ENCODE measurements at places on chromosomes 13 and 19.

- DNase-seq: no peak
These were observed 33.0 kb downstream of the OLFM2 start for GRCh38 chr19:9903336-9903735.

DNA sequence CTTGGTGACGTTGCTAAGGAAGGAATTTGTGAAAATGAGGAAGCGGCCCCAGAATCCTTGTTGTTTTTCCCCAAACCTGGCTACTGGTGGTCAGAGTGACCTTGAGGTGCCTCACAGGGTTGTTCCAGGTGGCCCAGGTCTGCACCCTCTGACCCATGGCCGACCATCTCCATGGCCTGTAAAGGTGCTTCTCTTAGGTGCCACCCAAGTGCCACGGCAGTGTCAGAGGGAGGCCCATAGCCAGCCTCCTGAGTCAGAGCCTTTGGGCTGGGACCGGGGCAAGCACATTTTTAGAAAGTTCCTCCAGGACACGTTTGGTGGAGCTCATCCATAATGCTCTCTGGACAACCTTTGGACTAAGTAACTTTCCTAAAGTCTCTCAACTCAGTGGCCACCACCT, 83.9 kb upstream of the IRS2 start:
- no peak for DNase-seq

GRCh38 chr19:29530540-29531457, 5.0 kb downstream of the VSTM2B start:
- DNase-seq: peak; percentile 65

DNA sequence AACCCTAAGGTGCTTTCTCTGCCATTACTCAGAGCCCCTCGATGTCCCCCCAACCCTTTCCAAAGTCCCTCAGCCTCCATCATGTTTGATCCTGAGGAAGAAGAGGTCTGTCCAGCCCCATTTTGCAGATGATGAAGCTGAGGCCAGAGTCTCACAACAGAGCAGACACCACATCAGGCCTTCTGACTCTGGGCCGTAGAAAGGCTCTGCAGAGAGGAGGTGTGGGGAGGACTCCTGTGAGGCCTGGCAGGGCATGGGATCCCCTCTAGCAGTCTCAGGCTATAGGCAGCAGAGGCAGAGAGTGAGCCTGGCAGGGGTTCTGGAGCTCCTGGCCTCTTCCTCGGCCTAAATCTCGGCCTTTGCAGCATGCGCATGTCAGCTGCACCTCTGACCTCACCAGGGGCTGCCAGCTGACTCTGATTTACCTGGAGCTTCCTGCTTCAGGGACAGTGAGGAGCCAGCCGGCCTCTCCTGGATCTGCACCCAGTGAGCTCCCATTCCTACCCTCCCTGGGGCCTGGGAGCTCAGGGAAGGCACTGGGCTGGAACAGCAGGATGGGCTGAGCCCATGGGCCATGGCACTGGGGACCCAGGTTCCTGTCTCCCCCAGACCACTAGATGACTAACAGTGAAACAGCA, 41.7 kb upstream of the VSTM2B start:
- DNase-seq: no peak

DNA sequence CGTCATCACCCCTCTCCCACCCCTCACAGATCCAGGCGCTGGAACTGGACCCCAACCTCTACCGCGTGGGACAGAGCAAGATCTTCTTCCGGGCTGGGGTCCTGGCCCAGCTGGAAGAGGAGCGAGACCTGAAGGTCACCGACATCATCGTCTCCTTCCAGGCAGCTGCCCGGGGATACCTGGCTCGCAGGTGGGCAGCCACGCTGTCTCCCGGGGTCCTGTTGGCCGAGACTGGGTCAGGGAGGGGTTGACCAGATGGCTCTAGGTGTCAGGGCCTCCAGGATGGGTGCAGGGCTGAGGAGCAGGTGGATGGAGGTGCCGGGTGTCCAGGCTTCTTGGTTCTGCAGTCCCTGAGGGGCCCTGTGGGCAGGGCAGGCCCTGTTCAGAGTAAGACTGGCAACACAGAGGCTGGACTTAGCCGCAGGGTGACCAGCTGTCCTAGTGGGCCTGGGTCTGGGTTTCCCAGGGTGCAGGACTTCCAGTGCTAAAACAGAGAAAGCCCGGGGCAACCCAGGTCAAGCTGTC, 58.1 kb downstream of the MYH14 start:
- no peak for DNase-seq

DNA sequence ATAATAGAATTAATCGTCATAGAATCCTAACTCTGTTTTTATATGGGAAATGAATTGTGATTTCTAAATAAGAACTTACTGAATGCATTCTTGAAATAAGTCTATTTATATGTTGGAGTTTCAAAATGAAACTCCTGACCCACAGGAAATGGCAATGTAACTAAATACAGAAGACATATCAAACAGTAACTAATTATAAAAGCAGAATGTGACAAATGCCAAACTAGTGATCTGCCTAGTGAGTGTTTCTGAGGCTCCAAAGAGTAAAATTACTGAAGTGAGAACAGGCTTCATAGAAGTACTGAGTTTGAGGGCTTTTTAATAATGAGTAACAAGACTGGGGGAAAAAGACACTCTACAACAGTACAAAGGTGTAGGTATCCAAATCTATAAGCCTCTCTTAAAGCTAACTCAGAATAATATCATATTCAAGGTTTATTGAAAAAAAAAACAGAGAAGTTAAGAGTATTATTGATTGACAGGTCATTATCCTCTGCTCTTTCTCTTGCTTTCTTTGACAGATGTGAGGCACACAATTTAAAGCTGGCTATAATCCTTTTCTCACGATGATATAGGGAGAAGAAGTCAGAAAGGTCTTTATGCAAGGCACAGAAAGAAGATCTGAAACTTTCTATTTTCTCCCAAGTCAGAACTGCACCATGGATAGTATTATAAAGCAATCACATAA, 17.4 kb upstream of the ATXN8OS start:
- DNase-seq: no peak

DNA sequence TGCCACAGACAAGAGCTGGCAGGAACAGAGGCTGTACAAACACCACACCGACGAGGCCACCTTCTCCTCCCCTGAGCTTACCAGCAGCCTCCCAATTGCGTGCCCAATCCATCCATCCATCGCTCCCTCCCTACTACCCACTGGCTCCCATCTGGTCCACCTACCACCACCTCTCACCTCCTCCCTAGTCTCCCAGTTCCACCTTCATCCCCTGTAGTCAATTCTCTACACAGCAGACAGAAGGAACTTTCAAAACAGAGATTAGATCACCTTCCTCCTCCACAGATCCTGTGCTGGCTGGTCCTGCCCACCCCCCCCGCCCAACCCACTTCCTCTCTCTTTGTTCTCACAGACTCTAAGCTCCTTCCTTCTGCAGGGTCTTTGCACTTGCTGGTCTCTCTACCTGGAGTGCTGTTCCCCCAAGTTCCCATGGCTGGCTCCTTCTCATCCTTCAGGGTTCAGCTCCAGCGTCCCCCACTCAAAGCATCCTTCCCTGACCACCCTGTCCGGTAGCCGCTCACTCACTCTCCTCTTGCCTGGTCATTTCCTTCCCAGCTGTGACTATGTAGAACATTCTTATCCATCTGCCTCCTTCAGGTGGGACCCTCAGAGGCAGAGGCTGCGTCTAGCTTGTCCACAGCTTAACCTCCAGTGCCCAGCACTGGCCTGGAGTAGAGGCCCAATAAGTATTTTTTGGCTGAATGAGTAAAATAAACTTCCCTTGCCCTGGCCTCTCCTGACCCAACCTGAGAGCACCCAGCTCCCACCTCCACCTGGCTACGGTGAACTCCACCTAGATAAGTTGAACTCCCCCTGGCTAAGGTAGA, 23.0 kb downstream of the PIN1 start:
- no peak for DNase-seq
